ENCODE measurements at places on chromosomes 1 and 21. TPM values are rescaled to one million over a fixed set of nuclear protein-coding genes. Genes with fewer than 3 reads are reported as not detected.

- DNase-seq = no peak
Measured at GRCh38 chr1:2378441-2378851, 12.9 kb downstream of the MORN1 start.

GRCh38 chr21:25564349-25564948 lies 42.8 kb downstream of the MRPL39 start:
- DNase-seq = no peak

Gene MASP2
- total RNA-seq = not detected

- no peak for DNase-seq
Measured at GRCh38 chr1:174818014-174818616, 181.6 kb upstream of the CACYBP start.

DNA sequence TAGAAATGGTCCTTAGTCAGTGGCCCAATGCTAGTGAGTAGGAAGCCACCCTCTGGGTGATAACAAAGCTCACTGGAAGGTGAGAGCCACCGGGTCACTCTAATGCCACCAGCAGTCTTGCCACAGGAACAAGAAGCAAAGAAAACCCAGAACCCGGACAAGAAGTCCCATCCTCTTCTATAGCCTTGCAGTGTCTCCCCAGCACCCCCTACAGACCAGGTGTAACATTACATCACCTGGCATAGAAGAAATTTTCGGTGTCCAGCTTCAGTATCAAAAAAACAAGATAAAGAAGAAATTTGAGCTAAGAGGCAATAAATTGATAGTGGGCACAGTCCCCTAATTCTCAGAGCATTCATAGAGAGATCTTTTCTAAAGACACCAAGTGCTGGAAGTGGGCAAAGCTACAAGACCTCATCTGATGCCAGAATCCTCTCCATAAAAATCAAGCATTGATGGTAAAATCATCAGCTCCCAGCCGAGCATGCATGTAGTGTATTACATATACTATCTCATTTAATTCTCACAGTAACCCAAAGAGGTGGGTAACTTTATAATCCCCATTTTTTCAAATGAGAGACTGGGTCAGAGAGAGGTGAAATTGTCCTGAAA lies 491.0 kb downstream of the MATN1 start:
- DNase-seq = no peak

DNA sequence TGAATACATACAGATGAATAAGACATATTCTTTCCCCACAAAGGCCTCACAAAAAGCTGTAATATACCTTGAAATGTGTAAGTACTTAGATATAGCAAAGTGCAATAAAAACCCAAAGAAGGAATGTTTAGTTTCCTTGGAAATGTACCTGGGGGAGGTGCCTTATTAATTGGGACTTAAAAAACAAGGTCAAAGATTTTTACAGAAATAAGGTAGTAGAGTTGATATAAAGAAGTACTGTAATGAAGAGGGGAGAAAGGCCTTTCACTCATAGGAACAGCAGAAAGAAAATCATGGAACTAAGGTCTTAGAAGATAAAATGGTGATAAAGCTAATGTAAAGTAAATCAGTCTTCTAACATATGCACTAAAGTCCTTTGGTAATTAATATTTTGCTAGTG lies 153.9 kb upstream of the B3GALT2 start:
- DNase-seq = no peak

DNA sequence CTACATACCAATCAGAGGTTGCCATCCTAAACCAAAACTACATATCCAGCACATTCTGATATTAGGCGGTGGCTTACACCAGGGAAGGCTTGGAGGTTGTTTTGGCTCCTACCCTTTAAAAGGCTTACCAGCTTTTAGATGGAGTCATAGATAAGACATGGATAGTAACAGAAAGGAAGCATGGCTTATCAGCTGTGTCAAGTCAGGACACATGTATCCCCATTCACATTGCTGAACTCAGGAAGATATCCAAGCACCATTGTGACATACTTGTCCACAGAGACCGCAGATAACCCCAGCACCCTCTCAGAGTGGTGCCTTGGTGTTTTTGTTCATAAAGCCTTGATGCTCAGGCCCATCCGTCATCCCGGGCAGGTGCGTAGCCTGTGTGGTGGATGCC lies 39.7 kb downstream of the ADARB1 start:
- DNase-seq = no peak

Gene FMOD
- 0.21 TPM for total RNA-seq

GRCh38 chr1:229365569-229365968 lies 22.7 kb upstream of the CCSAP start:
- no peak for DNase-seq

All from HFFc6 (cell line).